ENCODE measurements at places on chromosomes 3 and 15.

- DNase-seq, result no peak
Measured at GRCh38 chr15:85013785-85014184, 32.1 kb downstream of the PDE8A start.

- DNase-seq, result peak; percentile 29
Measured at GRCh38 chr3:23767546-23767945, 38.2 kb upstream of the UBE2E1 start.

- no peak for DNase-seq
Measured at GRCh38 chr3:41632700-41633099, 329.2 kb downstream of the ULK4 start.

GRCh38 chr3:75171630-75172230 is 492.4 kb upstream of the FRG2C start:
- peak; percentile 10 for DNase-seq

Measured in GM12865 (cell line).